ENCODE measurements at places on chromosomes 3 and 15. TPM values are rescaled to one million over a fixed set of nuclear protein-coding genes. Genes with fewer than 3 reads are reported as not detected.

Gene GPR62
- not detected for total RNA-seq

Gene ACTRT3
- 1.9 TPM for total RNA-seq

Gene GHSR
- not detected for total RNA-seq

Gene FAM174B
- 0.61 TPM for total RNA-seq

Gene HES1
- 45.3 TPM for total RNA-seq

Gene HESX1
- 0.55 TPM for total RNA-seq

Gene SCG5
- 14.8 TPM for total RNA-seq

Gene RARB
- not detected for total RNA-seq

Gene CADPS
- total RNA-seq, result not detected

Gene CCR3
- not detected for total RNA-seq

Gene GABRB3
- total RNA-seq, result 1.8 TPM

Gene GPR176
- 17.5 TPM for total RNA-seq

Gene CCDC33
- total RNA-seq, result not detected

Gene ATP2C1
- 44.6 TPM for total RNA-seq

Gene TEX55
- total RNA-seq, result not detected

Gene CRYGS
- 0.84 TPM for total RNA-seq

Gene ZDHHC3
- total RNA-seq, result 58.7 TPM

Gene SYNPR
- not detected for total RNA-seq

Gene SPSB4
- 0.04 TPM for total RNA-seq

Gene LDHAL6B
- not detected for total RNA-seq

Gene SERPINI1
- total RNA-seq, result 2.2 TPM

Gene FRMD5
- 2.5 TPM for total RNA-seq

Gene ZNF502
- 2.7 TPM for total RNA-seq

Gene SCAMP5
- total RNA-seq, result under 0.01 TPM

Gene CYP1A2
- total RNA-seq, result not detected

Gene PPARG
- total RNA-seq, result 0.39 TPM

Gene ANKRD63
- not detected for total RNA-seq

Gene SLC38A3
- total RNA-seq, result not detected

Gene DOCK3
- total RNA-seq, result not detected

Gene GLCE
- 7.2 TPM for total RNA-seq

Gene ACSBG1
- total RNA-seq, result not detected

Gene SST
- not detected for total RNA-seq

Gene SAMD7
- not detected for total RNA-seq

Gene GP9
- not detected for total RNA-seq

Gene SERINC4
- not detected for total RNA-seq

Gene KNSTRN
- 32.8 TPM for total RNA-seq

Gene ALDH1A3
- total RNA-seq, result 1,053 TPM

Gene HHATL
- total RNA-seq, result not detected

Gene CRYBG3
- 5.5 TPM for total RNA-seq

Gene SUSD5
- total RNA-seq, result not detected

Gene IDH3A
- 73.3 TPM for total RNA-seq

Gene GPR149
- not detected for total RNA-seq

Gene ZBBX
- total RNA-seq, result not detected

Gene GOLGA8G
- total RNA-seq, result not detected

Gene EPHB1
- total RNA-seq, result 0.08 TPM

Gene ANKUB1
- 0.31 TPM for total RNA-seq

Gene CACNA2D3
- not detected for total RNA-seq

Gene KAT2B
- total RNA-seq, result 1.4 TPM

Gene EBLN2
- 1.0 TPM for total RNA-seq

Gene CLDN16
- not detected for total RNA-seq

Gene FEM1B
- total RNA-seq, result 40.2 TPM

Gene DNAJA4
- 3.2 TPM for total RNA-seq

Gene CHRNA5
- 3.8 TPM for total RNA-seq

Gene CRABP1
- total RNA-seq, result not detected

Measured in hair follicular keratinocyte (primary cell).